Bone marrow (tissue), 2 donors: ENCODE measurements at places on chromosomes 11 and 22.

DNA sequence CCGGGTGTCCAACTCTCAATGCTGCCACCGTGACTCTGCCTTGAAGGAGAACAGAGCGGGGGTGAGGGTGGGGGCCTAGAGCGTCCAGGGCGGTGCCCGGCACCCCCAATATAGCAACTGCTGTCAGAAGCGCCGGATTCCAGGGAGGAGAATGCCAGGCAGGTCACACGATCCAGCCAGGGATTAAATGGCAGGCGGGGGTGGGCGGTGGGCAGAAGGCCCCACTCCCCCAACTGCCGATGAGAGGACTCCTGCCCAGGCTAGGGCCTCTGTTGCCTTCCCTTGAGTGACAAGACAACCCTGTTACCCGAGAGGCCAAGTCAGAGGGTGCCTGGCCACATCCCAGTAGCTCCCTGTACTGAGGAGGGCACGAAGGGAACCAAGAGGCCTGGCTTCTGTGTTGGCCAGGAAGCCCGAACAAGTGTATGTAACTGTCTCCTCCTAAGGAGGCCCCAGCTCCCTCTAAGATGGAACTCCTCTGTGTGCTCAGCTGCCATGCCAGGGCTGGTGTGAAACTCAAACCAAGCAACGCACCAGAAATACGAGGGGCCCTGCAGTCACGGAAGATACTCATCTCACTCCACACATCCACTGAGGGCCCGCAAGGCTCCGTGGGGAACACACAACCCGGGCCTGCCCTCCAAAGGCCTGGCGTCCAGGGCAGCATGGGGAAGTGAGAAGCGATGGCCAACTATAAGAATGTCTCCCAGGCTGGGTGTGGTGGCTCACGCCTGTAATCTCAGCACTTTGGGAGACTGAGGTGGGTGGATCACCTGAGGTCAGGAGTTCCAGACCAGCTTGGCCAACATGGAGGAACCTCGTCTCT is 3.0 kb downstream of the PACSIN3 start:
- no peak for DNase-seq

GRCh38 chr11:117045196-117045595 is 53.0 kb downstream of the SIK3 start:
- no peak for DNase-seq

GRCh38 chr11:109971184-109971523 is 122.0 kb upstream of the ZC3H12C start:
- no peak for DNase-seq

DNA sequence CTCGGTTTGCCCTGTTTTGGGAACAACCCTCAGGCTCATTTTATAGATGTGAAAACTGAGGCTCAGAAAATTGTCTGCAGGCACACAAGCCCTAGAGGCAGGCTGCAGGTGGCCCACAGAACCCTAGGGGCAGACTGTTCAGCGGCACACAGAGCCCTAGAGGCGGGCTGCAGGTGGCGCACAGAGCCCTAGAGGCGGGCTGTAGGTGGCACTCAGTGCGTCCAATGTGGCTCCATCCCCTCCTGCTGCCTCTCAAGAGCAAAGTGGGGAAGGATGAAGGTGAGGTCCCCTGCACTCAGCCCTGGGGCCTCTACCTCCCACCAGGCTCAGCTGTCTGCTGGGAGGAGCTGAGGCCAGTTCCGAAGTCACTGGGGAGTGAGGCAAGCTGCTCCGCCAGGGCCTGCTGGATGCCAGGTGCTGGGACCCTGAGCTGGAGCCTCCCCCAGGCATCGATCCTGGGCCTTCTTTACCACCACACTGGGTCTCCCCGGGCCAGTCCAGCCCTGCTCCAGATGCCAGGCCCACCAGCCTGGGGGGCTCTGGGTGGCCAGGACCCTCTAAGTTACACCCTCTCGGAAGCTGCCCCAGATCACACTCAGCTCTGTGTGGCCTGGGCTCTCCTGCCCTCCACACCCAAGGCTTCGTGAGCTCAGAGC is 2.3 kb downstream of the ACY3 start:
- DNase-seq: peak; percentile 10

DNA sequence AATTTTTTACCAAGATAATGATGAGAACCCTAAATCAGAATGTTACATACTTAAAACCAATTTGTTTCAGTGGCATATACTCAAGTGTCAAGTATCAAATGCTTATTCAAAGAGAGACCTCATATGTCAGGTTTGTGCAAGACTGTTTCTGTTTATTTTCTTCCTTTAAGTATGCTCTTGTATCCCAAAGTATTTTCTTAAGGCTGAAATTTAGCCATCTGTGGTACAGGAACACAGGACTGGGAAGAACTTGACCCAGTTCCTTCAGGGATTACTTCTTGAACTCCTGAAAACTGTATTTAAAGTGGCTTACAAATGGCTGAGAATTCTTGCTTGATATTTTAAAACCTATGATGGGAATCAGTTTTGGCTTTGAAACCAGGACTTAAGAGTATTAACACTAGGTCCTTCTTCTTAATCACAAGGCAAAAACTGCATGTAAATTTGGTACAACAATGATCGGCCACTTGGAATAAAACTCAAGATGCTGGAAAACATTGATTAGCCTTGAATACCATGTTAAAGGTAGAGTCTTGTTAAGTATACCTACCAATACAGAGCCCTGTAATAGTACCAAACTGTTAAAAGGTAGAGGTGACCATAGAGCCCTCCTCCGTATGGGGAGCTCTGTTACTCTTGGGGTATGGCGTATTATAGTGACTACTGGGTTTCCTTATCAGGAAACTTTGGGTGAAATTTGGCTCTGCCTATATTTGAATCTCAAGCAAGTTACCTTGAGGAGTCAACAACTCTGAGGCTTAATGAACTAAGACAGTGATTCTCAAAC is 95.9 kb downstream of the BLID start:
- DNase-seq: no peak

DNA sequence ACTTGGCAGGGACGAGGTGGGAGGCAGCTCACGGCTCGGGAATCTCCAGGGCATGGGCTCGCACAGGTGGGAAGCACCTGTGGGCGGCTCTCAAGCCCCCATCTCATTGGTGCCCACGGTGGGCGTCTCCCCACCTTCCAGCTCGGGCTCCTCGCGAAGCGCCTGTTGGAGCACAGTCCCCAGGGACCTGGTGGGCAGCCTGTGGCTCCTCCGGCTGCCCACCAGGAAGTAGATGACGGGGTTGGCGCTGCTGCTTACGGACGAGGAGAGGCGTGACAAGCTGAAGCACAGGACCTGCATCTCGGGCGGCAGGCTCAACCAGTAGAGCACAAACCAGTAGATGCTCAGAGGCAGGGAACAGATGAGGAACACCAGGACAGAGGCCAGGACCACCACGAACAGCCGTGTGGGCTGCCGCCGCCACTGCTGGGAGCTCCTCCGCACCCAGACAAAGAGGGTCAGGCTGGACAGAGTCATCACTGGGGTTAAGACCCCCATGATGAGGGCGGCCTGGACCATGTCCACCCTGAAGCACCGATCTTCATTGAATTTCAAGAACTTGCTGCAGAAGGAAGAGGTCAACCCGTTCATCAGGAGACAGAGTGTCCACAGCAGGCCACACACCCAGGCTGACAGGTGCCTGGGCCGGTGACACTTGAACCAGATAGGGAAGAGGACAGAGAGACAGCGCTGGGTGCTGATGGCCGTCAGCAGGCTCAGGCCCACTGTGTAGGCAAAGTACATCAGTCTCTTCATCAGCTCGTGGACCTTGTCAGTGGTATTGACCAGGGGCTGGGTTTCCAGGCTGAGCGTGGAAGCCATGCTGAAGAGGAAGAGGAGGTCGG is 633 bp downstream of the MRGPRD start:
- no peak for DNase-seq

DNA sequence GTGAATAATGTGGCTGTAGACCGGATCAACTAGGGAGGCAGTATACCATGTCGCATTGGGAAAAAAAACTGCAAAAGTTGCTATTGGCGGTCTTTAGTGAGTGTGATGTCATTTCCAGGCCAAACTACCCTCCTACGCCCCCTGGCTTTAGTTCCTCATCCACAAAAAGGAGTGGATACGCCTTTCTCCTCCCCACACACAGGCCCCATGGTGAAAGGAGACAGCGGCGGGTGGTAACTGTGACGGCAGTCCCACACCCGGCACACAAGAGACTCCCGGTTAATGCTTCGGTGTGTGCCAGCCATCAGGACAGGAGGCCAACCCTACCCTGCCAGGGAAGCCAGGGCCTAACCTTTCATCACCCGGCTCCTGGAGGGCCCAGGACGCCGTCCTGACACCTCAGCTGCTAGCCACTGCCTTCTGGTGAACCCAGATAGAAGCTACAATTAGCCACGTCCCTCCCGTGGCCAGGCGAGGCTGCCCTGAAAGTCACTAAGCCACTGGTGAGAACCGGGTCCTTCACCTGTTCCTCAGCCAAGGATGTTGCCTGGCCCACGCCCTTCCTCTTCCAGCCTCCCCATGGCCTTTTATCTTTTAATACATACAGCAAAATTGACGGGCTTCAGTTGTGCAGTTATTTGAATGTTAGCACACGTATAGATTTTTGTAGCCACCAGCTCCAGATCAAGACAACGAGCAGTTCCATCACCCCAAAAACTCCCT is 10.8 kb downstream of the TP53I11 start:
- DNase-seq: no peak

- DNase-seq: no peak
These were observed 9.0 kb downstream of the RCOR2 start for GRCh38 chr11:63907808-63908530.

DNA sequence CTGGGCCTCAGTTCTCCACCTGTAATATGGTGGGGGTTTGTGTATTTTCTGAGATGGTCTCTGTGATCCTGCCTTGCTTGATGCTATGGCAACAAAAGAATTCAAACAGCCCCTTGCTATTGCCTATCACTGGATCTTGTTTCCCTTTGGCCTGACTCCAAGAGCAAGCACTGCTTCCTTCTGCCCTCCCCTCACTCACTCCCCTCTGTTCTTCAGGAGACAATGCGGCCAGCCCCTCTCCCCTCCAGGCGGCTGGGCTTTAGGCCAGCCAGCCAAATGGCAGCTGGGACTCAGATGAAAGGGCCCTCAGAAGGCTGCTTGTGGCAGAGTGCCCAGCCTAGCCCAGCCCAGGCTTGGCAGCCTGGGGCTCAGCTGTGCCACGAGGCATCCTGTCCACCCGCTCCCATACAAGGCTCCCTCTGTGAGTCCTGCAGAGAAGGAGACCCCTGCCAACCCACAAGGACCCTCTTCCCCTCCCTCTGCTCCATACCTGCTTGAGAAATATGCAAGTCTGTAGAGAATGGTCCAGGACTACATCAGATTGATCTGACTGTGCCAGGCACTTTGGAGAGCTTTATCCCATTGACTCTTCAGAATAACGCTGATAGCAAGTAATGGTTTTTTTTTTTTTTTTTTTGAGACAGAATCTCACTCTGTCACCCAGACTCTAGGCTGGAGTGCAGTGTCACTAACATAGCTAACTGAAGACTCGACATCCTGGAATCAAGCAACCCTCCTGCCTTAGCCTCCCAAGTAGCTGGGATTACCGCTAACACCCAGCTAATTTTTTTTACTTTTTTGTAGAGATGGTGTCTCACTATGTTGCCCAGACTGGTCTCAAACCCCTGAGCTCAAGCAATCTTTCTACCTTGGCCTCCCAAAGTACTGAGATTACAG is 7.6 kb upstream of the KCTD14 start:
- DNase-seq: no peak

- DNase-seq: no peak
These were observed 6.1 kb upstream of the CD82 start for GRCh38 chr11:44559207-44559939.

GRCh38 chr11:61828629-61829407 is 718 bp downstream of the FADS2 start:
- DNase-seq: no peak

- no peak for DNase-seq
These were observed 15.9 kb upstream of the TTLL12 start for GRCh38 chr22:43202756-43203410.

GRCh38 chr11:44834846-44835245 is 108.1 kb downstream of the TSPAN18 start:
- DNase-seq: no peak

GRCh38 chr11:8091721-8092120 is 10.7 kb downstream of the TUB start:
- DNase-seq: no peak

GRCh38 chr11:113163291-113164030 is 150.9 kb upstream of the TTC12 start:
- no peak for DNase-seq

DNA sequence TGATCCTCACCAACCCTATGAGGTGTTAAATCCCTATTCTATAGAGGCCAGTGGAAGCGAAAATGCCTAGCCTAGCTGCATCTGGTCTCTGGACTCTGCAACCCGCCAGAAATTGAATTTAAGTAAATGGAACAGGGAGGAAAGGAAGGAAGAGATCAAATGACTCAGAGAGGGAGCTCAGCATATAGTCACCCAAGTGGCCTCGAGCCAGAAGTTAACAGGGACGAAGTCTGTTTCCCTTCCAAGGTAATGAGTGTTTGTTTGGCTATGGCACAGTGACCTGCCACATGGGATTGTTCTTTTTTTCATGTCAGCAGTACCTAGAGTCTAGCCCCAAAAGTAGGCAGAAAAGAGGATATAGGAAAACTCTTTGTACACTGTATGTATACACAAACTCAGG is 66.3 kb downstream of the PAK1 start:
- DNase-seq: no peak

DNA sequence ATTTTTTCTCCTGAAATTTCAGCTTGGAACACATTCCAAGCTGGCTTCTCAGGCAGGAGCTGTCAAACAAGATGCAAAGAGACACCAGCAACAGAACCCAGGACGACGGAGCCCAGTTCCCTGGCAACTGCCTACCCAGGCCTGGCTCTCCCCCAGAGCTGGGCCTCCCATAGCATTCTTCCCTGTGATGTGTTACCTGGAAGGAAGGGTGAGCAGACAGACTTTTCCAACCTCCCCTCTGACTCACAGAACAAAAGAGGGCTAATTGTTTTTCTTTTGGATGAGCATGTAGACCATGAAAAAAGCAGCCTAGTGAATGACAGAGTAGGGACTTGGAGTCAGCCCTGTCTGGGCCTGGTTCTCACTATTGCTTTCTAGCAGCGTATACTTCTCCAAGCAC is 55.3 kb upstream of the BMAL1 start:
- no peak for DNase-seq

DNA sequence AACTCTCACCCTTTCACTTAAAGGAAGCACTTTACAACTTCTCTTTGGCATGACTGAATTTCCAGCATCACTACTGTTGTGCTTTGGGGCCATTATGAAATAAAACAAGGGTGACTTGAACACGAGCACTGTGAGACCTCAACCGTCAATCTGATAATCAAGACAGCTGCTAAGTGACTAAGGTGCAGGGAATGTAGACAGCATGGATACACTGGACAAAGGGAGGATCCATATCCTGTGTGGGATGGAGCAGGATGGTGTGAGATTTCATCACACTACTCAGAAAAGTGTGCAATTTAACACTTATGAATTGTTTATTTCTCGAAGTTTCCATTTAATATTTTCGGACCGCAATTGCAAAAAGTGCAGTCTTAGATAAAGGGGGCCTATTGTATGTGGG is 16.1 kb upstream of the EXPH5 start:
- no peak for DNase-seq
